ENCODE measurements at places on chromosomes 6 and 20.

DNA sequence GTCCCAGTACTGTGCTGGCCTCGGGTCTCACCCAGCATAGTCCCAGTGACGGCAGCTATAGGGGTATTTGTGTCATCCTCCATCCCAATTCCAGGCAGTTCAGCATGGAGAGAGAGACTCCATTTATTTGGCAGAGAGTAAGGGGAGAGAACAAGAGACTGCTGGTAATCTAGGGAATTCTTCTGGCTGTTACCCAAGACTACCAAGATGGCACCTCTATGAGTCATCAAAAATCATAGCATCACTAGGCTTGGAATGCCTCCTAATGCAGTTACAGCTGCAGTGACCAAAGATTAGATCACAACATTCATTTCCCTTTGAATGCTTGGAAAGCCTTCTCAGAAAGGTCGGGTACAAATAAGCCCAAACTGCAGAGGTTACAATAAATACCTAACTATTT is 660.4 kb upstream of the FLRT3 start:
- no peak for DNase-seq

DNA sequence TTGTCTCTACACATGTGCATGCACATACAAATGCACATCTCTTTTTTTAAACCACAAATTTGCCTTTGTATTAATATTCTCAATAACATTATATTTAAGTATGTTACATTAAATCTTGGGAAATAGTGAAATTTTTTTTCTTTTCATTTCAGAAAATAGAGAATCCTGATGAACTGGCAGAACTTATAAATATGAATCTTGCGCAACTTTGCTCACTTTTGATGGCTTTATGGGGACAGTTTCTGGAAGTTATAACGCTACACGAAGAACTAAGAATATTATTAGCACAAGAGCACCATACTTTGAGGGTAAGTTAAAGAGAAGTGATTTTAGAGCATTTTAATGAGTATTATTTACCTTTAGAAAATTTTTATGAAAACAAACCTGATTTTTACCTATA is 64.2 kb upstream of the SDHAF4 start:
- no peak for DNase-seq

DNA sequence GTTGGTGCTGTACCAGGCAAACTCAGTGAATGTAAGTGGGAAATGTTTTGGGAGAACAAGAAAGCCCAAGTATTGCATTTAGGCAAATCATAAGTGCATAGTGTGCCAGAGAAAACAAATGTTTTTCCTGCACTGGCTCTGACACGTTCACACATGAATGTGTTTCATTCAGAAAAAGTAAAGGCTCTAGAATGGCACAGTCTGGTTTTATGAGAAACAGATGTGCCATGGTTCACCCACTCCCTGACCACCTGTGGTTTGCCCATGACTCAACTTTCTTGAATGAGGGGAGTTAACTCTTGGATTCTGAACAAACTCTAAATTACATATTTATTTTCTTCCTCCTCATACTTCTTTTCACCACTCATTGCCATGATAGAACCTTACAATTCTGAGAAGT is 126.9 kb downstream of the KCNQ5 start:
- DNase-seq: no peak

GRCh38 chr20:19260412-19261090 is 48.1 kb downstream of the SLC24A3 start:
- no peak for DNase-seq

DNA sequence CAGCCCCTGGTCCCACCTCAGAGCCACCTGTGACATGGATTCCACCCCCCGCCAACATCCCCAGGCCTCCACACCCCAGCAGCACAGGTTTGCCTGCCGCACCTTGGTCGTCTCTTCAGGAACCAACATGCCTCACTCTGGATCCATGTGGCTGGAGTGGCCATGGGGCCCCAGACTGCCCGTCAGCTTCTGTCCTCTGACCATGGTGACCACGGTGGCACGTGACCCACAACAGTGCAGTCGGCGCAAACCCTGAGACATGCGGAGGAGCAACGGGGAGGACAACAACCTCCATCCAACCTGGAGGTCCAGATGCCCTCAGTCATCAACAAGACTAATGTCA is 85.6 kb downstream of the ANKRD60 start:
- no peak for DNase-seq
